ENCODE measurements at places on chromosomes 16 and 17.

DNA sequence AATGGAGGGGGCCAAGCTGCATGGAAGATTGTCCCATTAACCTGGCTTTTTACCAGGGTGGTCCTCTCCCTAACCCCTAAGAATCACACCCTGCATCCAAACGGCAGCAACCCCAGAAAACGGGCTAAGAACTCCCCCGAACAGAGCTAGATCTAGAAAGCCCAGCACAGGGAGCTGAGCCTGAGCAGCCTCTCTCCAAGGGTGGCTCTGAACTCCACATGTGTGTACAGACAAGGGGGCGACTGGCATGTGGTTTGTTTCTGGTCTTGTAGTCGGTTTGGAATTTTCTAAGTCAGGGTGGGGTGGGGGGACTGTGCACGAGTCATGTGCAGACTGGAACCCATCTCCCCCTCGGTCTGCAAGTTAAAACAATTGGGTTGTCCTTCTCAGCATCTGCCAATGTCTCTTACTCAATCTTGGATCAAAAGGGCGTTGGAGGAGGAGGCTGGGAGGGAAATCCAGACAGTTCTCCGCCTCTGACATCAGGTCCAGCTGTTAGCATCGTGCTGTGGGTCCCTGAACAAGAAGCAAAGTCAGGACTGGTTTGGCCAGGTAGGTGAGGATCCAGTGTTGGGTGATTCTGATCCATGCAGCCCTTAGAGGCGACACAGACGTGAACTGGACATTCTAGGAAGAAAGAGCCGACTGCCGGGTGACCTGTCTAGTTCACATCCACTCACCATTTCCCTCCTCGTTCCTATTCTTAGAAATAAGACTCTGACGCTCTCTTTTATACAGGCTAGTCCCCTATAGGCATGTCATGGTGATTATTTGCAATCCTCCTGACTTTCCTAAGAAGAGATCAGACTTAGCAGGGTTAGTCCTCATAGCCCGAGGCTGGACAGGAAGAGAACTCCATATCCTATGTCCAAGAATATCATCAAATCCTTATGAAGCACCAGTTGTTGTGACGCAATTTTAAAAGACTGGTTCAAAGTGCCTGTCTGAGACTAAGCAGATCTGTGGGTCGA, 381.8 kb downstream of the SOX9 start:
- no peak for DNase-seq

DNA sequence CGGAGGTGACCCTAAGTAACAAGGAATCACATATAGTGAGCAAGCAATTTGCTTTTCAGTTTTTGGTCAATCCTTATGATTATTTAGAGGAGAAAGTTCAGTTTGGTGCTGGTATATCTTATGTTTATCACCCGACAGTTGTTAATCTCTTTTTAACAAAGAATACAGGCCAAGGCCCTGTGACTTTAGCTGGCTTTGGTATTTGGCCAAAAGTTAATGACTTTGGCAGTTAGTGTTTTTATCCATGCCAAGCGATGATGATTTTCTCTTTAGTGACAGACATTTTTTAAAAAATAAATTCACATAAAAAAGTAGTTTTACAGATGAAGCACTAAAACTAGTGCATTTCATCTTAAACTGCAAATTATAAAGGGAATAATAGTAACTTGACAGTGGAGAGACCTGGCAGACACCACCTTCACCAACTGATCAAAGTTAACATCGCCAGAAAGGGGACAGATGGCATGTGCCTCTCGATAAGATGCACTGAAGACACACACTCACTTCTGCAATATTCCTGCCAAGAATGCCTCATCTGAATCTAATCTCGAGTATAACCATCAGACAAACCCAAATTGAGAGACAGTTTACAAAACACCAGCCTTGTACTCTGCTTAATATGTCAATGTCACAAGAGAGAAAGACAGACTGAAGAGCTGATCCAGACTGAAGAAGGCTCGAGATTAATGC, 6.9 kb downstream of the DEXI start:
- no peak for DNase-seq

- no peak for DNase-seq
These were observed 1.8 kb downstream of the CDC42EP4 start for GRCh38 chr17:73309727-73310596.

DNA sequence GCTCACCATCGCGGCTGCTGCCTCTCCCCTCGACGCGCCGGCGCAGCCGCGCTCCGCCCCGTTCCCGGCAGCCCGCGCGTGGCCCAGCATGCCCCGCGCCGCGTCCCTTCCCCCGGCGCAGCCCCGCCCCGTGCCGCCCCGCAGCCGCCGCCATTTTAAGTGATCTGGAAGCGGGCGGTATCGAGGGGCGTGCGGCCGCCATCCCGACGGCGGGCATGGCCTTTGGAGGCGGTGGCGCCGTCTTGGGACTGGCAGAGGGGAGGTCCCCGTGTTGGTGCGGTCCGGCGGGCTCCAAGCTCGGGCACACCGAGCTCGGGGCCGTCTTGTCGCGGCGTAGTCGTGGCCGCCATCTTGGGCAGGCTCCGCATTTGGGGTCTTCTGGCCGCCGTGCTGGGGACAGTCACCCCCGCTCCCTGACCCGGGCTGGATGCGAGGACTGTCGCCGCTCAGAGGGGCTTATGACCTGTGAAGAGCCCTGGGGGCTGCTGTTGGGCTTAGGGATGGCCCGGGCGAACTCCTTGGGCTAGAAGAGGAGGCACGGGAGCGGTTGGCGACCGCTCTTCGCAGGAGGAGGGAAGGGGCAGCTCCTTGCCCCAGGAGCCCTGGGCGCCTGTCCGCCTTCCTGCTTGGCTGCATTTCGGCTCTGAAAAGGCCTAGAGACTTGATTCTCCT, at the start of gene ELOB:
Gene ELOB, minus strand, starts transcription at position 50 of the 672 bp plus-strand sequence. Its CDS starts 41 bp downstream, at position 9.
- peak; percentile 79 for DNase-seq

DNA sequence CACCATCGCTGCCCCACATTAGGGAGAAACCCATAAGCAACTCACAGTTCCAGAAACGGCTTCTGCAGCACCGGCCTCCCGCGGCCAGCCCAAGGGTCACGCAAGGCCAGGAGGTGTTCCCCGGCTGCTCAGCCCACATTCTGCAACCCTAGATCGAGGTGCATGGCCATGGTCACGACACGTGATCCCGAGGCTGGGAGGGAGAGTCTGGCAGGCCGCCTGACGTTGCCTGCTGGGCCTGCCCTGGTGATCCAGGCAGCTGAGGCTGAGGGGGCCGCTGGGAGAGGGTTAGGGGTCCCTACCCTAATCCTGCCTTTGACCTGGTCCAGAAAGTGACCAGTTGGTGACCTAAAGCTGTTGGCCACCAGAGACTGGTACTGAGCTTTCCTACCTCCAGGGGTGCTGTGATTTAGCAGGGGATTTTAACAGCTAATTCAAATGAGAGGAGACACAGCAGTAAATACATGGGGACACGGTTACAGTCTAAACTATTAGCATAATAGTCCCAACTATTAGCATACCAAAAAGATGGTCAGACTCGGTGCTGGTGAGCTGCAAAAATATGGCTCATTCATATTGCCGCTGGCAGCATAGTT, 97.4 kb upstream of the CIBAR2 start:
- DNase-seq: no peak

GRCh38 chr16:85446951-85447692, 166.0 kb upstream of the GSE1 start:
- DNase-seq: no peak

- no peak for DNase-seq
These were observed 124.6 kb downstream of the C16orf95 start for GRCh38 chr16:87192452-87193073.

- DNase-seq: no peak
These were observed 57.7 kb upstream of the MAP3K14 start for GRCh38 chr17:45374501-45374900.

GRCh38 chr17:37813751-37814150, 68.9 kb upstream of the HNF1B start:
- DNase-seq: no peak

- DNase-seq: no peak
These were observed 7.8 kb downstream of the GAS2L2 start for GRCh38 chr17:35745246-35745645.

DNA sequence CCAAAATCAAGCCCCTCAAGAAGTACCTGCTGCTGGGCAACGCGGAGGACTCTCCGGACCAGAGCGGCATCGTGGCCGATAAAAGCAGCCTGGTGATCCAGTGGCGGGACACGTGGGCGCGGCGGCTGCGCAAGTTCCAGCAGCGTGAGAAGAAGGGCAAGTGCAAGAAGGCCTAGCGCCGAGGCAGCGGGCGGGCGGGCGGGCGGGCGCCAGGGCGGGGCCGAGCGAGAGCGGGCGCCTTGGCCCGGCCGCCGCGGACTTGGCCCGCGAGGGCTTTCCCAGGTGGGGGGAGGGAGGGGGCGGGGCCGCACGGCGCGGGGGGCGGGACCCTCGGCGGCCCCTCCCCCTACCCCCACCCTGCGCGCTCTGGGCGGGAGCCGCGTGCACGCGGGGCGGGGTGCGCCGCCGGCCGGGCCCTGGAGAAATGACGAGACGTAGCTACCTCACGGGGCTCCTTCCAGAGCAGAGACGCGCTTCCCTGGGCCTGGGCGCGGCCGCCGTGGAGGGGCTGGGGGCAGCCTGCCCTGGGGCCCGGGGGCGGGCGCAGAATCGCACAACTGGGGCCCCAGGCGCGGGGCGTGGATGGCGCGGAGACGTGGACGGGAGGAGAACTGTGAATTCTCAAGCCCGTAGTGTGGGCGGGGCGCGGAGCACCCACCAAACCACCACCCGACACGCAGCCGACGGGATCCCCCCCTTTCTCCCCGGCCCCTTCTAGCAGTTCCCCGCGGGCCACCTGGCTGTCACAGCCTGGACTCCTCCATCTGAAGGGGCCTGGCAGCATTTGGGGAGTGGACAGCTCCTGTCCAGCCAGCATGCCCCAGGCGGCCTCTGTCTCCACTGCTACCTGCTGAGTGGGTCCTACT, 218.7 kb downstream of the NTN1 start:
- DNase-seq: peak; percentile 36

DNA sequence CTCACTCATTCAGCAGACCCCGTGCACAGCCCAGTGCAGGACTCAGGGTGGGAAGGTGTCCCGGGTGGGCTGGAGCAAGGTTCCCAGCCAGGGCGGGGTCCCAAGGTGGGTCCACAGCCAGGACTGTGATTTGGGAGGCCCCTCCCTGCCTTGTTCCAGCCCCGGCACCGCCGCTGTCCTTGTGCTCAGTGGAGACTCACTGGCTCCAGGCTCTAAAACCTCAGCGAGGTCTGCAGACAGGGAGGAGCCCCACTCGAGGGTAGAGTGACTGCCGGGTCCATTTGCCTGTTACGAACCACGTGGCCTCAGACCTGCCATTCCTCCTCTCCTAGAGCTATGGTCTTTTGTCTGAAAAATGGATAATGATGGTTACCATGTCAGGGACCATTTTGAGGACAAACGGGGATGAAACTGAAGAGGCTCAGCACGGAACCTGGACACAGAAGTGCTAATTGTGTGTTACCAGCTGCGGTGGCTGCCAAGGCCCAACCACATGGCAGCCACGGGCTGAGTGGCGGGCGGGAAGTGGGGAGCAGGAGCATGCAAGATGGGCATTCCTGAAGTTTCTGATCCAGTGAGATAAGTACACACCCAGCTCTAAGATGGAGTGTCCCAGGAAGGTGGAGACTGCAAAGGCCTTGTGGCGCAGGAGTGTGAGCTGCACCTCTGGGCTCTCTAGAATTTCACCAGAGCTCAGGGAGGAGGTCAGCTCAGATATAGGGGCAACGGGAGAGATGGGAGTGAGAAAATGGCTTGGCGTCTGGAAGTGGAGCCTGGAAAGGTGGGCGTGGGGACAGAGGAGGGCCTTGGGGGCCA, 317.6 kb downstream of the SEC14L1 start:
- DNase-seq: no peak

- DNase-seq: no peak
These were observed 487.0 kb downstream of the CDH13 start for GRCh38 chr16:83113811-83114210.

GRCh38 chr16:345772-346171, 6.8 kb downstream of the AXIN1 start:
- no peak for DNase-seq

DNA sequence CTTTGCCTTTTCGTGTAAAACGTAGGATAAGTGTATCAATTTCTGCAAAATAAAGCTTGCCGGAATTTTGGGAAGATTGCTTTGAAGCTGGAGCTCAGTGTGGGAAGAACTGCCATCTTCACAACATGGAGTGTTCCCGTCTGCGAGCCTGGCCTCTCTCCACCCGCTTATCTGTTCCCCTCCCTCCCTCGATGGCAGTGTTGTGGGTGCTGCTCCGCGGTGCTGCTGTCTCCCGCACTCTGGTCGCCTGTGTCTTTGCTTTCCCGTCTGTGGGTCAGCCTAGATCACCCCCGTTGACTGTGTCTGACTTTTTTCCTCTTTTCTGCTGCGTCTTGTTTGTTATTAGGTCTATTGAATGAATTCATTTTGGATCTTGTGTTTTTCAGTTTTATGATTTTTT, 17.0 kb downstream of the ACSF3 start:
- peak; percentile 30 for DNase-seq

- no peak for DNase-seq
These were observed 40.1 kb downstream of the PEMT start for GRCh38 chr17:17551361-17551760.

DNA sequence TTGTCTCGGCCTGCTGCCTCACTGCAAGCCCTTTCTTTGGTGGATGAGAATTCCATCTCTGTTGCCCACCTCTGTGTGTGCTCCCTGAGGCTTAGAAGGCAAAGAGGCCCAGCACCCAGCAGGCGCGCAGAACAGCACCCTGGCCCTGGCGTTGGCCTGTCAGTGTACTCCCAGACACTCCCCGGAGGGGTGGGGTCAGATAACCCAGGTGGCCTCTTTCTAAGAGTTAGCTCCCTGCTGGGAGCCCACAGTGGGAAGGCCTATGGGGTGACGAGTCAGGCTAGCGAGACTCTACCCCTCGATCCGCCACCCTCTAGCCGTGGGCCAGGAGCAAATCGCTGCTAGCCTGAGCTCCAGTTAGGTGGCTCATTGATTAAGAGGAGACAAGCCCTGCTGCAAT, 38.1 kb downstream of the SRL start:
- no peak for DNase-seq

- DNase-seq: no peak
These were observed 210.3 kb upstream of the WSB1 start for GRCh38 chr17:27083408-27084185.

- DNase-seq: no peak
These were observed 101.7 kb downstream of the CHD9 start for GRCh38 chr16:53156516-53156915.

- no peak for DNase-seq
These were observed 13.6 kb downstream of the ATPAF2 start for GRCh38 chr17:18025241-18025944.

DNA sequence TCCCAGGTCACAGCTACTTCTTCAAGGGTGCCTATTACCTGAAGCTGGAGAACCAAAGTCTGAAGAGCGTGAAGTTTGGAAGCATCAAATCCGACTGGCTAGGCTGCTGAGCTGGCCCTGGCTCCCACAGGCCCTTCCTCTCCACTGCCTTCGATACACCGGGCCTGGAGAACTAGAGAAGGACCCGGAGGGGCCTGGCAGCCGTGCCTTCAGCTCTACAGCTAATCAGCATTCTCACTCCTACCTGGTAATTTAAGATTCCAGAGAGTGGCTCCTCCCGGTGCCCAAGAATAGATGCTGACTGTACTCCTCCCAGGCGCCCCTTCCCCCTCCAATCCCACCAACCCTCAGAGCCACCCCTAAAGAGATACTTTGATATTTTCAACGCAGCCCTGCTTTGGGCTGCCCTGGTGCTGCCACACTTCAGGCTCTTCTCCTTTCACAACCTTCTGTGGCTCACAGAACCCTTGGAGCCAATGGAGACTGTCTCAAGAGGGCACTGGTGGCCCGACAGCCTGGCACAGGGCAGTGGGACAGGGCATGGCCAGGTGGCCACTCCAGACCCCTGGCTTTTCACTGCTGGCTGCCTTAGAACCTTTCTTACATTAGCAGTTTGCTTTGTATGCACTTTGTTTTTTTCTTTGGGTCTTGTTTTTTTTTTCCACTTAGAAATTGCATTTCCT, 3.4 kb upstream of the LPCAT2 start:
- DNase-seq: no peak
